ENCODE measurements at places on chromosomes 4 and X. TPM values are rescaled to one million over a fixed set of nuclear protein-coding genes. Genes with fewer than 3 reads are reported as not detected.

The HERC6 gene
- 4.1 TPM for total RNA-seq

The DMD gene
- 0.40 TPM for total RNA-seq

The ANKRD50 gene
- 0.37 TPM for total RNA-seq

The DDIT4L gene
- 0.08 TPM for total RNA-seq

The GAGE13 gene
- not detected for total RNA-seq

The SOD3 gene
- total RNA-seq, result not detected

The BMPR1B gene
- total RNA-seq, result not detected

The DCAF4L1 gene
- 0.38 TPM for total RNA-seq

The GLRB gene
- not detected for total RNA-seq

The GPM6B gene
- total RNA-seq, result 0.08 TPM

The TCEAL9 gene
- total RNA-seq, result 2.6 TPM

The LDOC1 gene
- 5.8 TPM for total RNA-seq

The ERVMER34-1 gene
- 0.21 TPM for total RNA-seq

The ZFP92 gene
- total RNA-seq, result 1.5 TPM

The VSIG1 gene
- not detected for total RNA-seq

The CTAG2 gene
- 6.1 TPM for total RNA-seq

The MAGEE2 gene
- total RNA-seq, result not detected

The GRIA2 gene
- total RNA-seq, result not detected

The TMPRSS11D gene
- total RNA-seq, result not detected

The DCAF8L2 gene
- total RNA-seq, result not detected

The TSPAN7 gene
- total RNA-seq, result 0.29 TPM

The MUC7 gene
- not detected for total RNA-seq

The SPIN2A gene
- 0.20 TPM for total RNA-seq

The FAM9C gene
- not detected for total RNA-seq

The GPAT3 gene
- total RNA-seq, result 2.1 TPM

The SSX4 gene
- not detected for total RNA-seq

The PHEX gene
- 3.0 TPM for total RNA-seq

The CXXC4 gene
- total RNA-seq, result 0.05 TPM
